ENCODE measurements at places on chromosomes 5 and 9.

- no peak for DNase-seq
Measured at GRCh38 chr5:96957254-96958049, 21.6 kb downstream of the LNPEP start.

GRCh38 chr9:122374885-122375420 lies 4.1 kb downstream of the PTGS1 start:
- DNase-seq: no peak

GRCh38 chr5:99102073-99102697 lies 173.4 kb upstream of the CHD1 start:
- DNase-seq: no peak

DNA sequence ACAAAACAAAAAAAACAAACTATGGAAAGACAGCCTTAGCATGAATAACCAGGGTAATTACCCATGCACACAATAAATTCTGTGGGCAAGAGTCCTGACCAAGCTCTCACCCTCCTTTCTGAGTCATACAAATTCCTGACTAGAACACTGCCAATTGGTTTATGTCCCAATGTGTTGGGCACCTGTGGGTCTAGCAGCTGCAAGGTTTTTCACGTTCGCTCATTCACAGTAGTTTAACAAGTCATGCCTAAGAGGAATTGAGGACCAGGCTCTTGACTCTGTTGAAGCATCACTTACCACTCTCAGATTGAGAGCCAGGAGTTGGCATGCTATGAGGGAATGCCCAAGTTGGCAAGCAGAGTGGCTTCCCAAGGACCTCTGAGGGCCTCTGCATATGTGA lies 205.5 kb upstream of the SLC24A2 start:
- no peak for DNase-seq

GRCh38 chr9:12838546-12838945 lies 63.7 kb downstream of the LURAP1L start:
- DNase-seq: no peak

GRCh38 chr5:54700986-54701578 lies 183.5 kb downstream of the SNX18 start:
- DNase-seq: no peak

- DNase-seq: peak; percentile 31
Measured at GRCh38 chr9:93183663-93184431, at the start of gene WNK2. TSS of gene WNK2 (plus strand) at chr9:93184139. CDS start at chr9:93184930, 791 bp downstream.

DNA sequence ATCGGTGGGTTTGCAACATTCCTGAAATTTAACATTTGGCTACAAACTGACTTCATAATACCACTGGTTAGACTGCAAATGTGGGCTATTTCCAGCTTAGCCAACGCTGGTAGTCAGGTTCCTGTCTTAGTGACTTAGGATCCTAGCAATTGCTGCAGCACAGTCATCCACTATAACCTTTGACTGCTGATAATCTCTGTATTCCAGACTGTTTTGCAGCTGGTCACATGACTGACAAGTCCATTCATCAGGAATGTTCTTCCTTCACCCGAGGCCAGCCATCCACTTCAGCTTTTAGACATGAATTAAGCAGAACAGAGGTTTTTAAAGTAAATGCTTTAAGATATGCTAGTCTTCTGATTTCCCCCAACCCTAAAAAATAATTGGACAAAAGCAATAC lies 425.9 kb upstream of the MPDZ start:
- DNase-seq: no peak

DNA sequence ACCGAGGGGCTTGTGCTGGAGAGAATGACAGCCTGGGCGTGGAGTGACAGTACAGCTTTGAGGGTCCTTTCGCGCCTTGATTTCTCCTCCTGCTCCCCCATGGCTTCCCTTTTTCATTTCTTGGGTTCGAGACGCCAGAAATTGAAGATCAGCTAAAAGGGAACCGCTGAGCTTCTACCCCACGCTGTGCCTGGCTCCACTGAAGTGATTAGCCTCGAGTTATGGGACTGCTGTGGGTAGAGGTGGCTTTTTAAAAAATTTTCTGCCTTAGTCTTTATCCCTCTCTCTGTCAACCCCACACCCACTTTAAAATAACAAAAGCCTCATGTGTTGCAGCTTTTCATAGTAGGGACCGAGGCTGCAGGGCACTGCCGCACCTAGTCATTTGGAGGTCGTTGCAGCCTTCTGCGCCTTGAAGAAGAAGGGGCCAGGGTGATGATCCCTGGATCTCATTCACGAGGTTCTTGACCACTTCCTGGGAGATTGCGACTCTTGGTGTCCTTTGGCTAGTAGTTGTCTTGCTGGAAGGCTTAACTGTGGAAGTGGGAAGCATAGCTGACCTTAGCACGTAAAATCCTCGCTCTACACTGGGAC lies 603 bp downstream of the PPIP5K2 start:
- peak; percentile 10 for DNase-seq

GRCh38 chr9:88527618-88528017 lies 7.4 kb upstream of the NXNL2 start:
- DNase-seq: no peak

- DNase-seq: no peak
Measured at GRCh38 chr9:5112646-5113045, 72.8 kb downstream of the INSL6 start.

DNA sequence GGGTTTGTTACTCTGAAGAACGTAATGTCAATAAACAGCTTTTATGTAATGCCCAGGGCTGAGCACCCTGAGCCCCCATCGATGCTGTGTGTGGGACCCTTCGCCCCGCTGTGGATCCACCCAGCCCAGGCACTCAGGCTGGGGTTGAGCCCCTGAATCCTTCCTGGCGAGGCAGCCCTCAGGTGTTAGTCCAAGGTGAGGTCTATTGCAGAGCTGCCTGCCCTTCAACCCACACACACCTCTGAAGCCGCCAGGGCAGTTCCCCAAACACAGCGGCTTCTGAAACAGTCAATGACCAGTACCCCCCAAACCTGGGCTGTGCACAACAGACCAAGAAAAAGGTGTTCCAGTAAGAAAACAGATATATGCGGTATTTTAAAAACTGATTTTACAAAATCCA lies 11.6 kb downstream of the DIPK1B start:
- no peak for DNase-seq

- no peak for DNase-seq
Measured at GRCh38 chr9:22049411-22049810, 40.3 kb upstream of the CDKN2B start.

DNA sequence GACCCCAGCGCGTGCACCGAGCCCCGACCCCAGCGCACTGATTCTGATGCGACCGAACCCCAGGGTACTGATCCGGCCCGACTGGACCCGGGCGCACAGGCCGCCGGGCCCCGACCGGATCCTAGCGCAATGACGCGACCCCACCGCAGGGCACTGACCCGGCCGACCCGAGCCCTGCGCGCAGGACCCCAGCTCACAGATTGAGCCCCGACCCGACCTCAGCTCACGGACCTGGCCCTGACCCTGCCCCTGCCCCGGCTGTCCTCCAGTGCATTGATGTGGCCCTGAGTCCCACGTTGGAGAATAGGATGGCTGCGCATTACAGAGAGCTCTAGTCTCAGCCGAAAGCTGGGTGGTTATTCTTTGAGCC lies 438 bp downstream of the TRIP13 start:
- DNase-seq: no peak

GRCh38 chr9:8857068-8857925 lies 1057.7 kb upstream of the DMAC1 start:
- DNase-seq: no peak

DNA sequence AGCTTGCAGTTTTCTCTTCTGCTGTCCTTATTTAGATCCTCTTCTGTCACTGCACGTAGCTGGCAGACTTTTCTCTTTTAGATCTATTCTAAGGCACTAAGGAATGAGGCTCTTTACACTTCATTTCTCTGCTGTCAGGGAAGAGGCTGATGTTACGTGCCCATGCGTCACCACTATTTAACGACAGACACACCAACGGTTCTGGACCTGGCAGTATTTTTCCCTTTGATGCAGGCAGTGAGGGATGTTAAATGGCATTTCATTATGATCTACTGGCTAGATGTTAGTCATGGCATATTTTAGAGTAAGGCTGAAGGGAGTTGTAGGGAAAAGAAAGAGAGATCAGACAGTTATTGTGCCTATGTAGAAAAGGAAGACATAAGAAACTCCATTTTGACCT lies 8.2 kb upstream of the CRHBP start:
- no peak for DNase-seq

DNA sequence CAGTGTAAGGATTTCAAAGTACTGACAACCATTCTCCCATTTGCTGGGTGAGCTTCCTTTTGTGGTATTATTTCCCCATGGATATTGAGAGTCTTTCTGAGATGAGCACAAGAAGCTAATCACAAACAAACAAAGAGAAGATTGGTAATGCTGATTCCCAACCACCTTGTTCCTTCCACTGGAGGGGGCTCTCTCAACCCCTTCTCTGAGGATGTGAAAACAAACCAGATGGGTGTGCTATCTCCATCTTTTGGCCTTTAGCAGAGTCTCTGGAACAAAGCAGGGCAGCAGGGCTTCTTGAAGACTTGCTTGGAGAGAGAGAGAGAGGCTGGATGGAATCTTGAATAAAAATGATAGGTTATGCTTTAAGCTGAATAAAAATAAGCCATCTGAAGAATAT lies 576.7 kb upstream of the ZNF462 start:
- DNase-seq: no peak

GRCh38 chr5:675871-676698 lies 17.1 kb downstream of the TPPP start:
- no peak for DNase-seq

- DNase-seq: no peak
Measured at GRCh38 chr9:23701291-23701690, 124.7 kb downstream of the ELAVL2 start.

DNA sequence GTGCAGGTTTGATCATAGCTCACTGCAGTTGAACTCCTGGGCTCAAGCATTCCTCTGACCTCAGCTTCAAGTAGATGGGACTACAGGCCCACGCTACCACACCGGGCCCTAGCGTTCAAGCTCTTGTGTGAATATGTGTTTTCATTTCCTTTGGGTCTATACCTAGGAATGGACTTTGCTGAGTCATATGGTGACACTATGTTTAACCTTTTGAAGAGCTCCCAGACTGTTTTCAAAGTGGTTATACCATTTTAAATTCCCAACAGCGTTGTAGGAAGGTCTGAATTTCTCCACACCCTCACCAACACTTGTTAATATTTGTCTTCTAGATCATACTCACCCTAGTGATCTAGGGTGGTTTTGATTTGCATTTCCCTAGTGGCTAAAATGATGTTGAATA lies 33.5 kb downstream of the FAF2 start:
- DNase-seq: no peak

DNA sequence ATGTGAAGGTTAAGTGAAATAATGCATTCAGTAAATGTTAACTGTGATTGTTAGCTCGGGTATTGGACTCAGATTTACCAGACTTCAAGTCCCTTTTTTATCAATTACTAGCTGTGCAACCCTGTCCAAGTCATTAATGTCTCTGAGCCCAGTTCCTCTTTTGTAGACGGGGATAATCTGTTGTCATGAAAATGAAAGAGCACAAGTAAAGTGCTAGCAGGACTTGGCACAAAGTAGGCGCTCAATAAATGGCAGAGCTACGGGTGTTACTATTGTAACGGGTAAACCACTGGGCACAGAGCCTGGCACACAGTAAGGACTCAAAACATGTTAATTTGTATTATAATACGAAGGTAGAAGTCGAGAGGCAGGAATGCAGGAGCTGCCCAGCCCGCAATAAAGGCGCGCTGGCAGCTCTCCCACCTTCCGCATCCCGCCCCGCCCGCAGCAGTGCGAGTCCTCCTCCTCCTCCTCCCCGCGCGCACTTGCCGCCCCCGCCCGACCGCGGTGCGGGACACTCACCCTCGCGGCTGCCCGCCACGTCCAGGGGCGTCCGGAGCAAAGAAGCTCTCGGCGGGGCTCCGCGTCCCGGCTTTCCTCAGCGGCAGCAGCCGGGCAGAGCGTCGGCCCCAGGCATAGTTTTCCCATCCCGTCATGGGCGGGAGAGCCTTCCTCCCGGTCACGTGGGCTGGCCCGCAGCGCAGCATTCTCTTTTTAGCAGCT lies at the start of gene C1QTNF2:
TSS of gene C1QTNF2 (minus strand) at position 637 of the 723 bp plus-strand sequence. CDS start 15,615 bp downstream, outside the sequence.
- DNase-seq: peak; percentile 7

DNA sequence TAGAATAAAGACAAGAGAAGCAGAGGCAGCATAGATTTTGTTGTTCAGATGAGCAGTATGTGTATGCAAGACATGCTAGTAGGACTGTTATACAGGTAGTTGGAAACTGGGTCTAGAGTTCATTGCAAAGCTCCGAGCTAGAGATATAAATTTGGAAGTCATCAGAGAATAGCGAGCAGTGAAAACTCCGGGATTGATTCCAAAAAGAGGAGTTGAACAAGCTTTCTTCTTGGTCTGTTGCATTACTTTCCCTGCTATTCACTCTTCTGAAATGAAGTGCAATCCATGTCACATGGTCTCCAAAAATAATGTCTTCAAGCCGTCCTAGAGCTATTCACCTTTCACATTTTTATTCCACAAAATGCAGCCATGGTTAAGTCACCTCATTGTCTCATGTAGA lies 67.9 kb upstream of the ZNF462 start:
- no peak for DNase-seq

- DNase-seq: no peak
Measured at GRCh38 chr5:64690417-64691151, at the start of gene SHISAL2B. TSS of gene SHISAL2B (plus strand) at chr5:64690503. CDS start at chr5:64690624, 121 bp downstream.

DNA sequence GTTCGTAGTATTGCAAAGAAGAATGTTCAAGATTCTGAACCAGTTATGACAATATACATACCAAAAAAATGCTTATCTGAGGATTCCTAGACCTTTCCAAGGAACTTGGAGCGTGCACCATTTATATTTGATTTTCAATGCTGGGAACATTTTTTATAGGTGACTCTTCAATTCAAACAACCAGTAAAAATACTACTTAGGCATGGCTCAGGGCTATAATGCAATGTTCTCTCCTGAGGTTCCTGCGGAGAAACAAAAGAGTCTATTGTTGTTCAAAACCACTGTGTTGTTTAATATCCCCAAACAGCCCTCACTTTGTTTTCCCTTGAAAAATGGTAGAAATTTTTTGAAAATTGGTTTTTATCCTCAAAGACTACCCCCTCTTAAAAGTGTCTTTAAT lies 335.7 kb upstream of the IZUMO3 start:
- no peak for DNase-seq

GRCh38 chr5:111227801-111228200 lies 3.6 kb downstream of the CAMK4 start:
- DNase-seq: peak; percentile 45

DNA sequence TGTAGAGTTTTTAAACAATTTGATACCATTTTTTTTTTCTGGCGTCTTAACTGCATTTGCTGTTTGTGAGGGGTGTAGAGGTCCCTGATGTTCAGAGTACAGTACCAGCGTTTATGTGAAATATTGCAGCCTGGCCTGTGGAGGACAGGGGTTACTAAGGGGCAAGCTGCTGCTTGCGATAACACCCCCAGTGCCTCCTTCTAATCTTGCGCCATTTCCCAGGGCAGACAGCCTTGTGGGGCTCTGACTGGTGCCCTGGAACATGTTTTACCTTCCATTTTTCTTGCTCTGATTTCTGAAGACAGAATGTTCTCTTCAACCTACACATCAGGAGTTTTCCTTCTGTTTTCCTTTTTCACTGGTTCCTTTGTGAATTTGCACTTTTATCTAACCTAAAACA lies 142.9 kb downstream of the DOCK8 start:
- DNase-seq: no peak
